ENCODE measurements at places on chromosomes 3 and 15.

DNA sequence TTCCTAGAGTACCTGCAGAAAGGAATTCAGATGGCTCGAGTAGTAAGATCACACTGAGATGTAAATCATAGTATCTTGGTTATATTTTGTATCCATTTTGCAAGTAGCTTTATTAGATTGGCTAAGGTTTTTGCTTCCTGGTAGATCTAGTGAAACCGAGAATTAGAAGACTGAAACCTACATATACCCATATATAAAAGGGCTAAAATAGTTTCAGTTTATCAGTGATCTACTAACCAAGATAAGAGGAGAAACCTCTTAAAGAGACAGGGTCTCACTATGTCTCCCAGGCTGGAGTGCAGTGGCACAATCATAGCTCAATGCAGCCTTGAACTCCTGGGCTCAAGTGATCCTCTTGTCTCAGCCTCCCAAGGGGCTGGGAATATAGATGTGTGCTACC is 135.3 kb downstream of the PCCB start:
- no peak for DNase-seq
- H3K36me3 ChIP-seq = no peaks in the 10 kb centered on the region
- no peaks in the 10 kb centered on the region for H3K27me3 ChIP-seq
- H3K4me1 ChIP-seq = no peaks in the 10 kb centered on the region
- H3K27ac ChIP-seq = no peak overlapping the region
- H3K4me3 ChIP-seq = no peak overlapping the region

DNA sequence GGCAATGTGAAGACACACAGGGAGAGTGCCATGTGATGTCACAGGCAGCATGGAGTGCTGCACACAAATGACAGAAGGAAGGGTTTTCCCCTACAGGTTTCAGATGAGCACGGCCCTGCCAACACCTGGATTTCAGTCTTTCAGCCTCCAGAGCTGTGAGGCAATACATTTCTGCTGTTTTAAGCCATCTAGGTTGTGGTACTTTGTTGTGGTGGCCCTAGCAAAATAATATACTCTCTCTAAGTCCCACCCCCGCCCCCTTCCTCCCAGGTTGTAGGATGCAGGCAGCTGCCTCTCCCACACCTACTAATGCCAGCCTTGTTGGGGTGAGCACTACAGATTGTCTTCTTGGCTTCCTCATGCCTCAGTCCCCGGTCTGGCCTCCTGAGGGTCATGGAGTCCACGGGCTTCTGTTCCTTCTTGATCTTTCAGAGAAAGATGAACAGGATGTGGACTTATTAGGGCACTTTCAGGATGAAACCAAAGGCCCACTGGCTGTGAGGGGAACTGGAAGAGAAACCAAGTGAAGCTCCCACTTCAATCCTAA is 180.0 kb downstream of the CD47 start:
- no peak overlapping the region for H3K27ac ChIP-seq
- no peaks in the 10 kb centered on the region for H3K4me1 ChIP-seq
- no peak for DNase-seq
- peaks cover 12% of the 10 kb centered on the region for H3K27me3 ChIP-seq

GRCh38 chr3:30289324-30289723 is 317.1 kb upstream of the TGFBR2 start:
- DNase-seq = no peak
- H3K4me1 ChIP-seq = peaks cover 51% of the 10 kb centered on the region
- H3K4me3 ChIP-seq = no peak overlapping the region
- no peaks in the 10 kb centered on the region for H3K36me3 ChIP-seq
- no peak overlapping the region for H3K27ac ChIP-seq

GRCh38 chr15:48507416-48508065 is 138.0 kb downstream of the FBN1 start:
- H3K4me3 ChIP-seq = no peak overlapping the region
- H3K27ac ChIP-seq = no peak overlapping the region
- no peaks in the 10 kb centered on the region for H3K27me3 ChIP-seq
- H3K4me1 ChIP-seq = no peaks in the 10 kb centered on the region
- DNase-seq = peak; percentile 70
